ENCODE measurements at places on chromosomes 7 and 10. TPM values are rescaled to one million over a fixed set of nuclear protein-coding genes. Genes with fewer than 3 reads are reported as not detected.

GRCh38 chr7:50315739-50316671 lies 11.5 kb downstream of the IKZF1 start:
- no peak overlapping the region for H3K27ac ChIP-seq
- H3K27me3 ChIP-seq, result no peaks in the 10 kb centered on the region
- H3K36me3 ChIP-seq, result no peaks in the 10 kb centered on the region
- DNase-seq, result no peak
- H3K4me1 ChIP-seq, result no peaks in the 10 kb centered on the region

Gene ZNF248
- 7.6 TPM for total RNA-seq

DNA sequence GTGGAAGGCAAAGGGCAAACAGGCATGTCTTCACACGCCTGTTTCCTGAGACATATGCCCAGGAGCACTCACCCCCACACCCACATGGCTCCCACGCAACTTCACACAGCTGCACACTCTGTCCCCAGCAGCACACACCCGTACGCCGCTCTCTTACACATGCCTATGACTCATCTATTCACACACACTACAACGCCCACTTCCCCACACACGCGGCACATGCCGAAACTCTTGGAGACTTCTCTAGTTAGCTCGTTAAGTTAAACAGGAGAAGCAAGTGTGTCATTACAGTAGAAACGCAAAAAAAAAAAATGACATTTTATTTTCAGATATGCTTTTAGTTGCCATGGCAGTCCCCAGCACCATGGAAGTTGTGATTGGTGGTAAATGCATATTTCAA lies 6.7 kb downstream of the CALN1 start:
- H3K36me3 ChIP-seq, result no peaks in the 10 kb centered on the region
- no peaks in the 10 kb centered on the region for H3K4me1 ChIP-seq
- H3K27me3 ChIP-seq, result no peaks in the 10 kb centered on the region
- DNase-seq, result no peak

- no peaks in the 10 kb centered on the region for H3K4me1 ChIP-seq
- H3K27me3 ChIP-seq, result no peaks in the 10 kb centered on the region
- H3K4me3 ChIP-seq, result no peak overlapping the region
- DNase-seq, result no peak
Observed at GRCh38 chr10:90999512-91000172, 78.8 kb upstream of the ANKRD1 start.

- DNase-seq, result no peak
- H3K4me3 ChIP-seq, result no peak overlapping the region
- H3K4me1 ChIP-seq, result no peaks in the 10 kb centered on the region
- H3K27me3 ChIP-seq, result no peaks in the 10 kb centered on the region
- no peak overlapping the region for H3K27ac ChIP-seq
Observed at GRCh38 chr7:150917969-150918368, 60.2 kb downstream of the KCNH2 start.

GRCh38 chr7:118949031-118949430 lies 724.5 kb downstream of the ANKRD7 start:
- no peak for DNase-seq
- no peaks in the 10 kb centered on the region for H3K27me3 ChIP-seq
- H3K4me3 ChIP-seq, result no peak overlapping the region
- H3K27ac ChIP-seq, result no peak overlapping the region
- no peaks in the 10 kb centered on the region for H3K36me3 ChIP-seq
- H3K4me1 ChIP-seq, result no peaks in the 10 kb centered on the region

Gene OR13A1
- not detected for total RNA-seq

Measured in adrenal gland (tissue), 19 donors.